IPS-NIHi11 (cell line): ENCODE measurements at places on chromosomes 16 and 17.
A peak's percentile ranks its signal among the peaks of the same experiment; 100 is the strongest.

GRCh38 chr17:1830288-1830687 lies 483 bp downstream of the RPA1 start:
- peak; percentile 40 for DNase-seq

GRCh38 chr17:77341069-77341541 lies 200.3 kb downstream of the SEC14L1 start:
- DNase-seq = no peak

DNA sequence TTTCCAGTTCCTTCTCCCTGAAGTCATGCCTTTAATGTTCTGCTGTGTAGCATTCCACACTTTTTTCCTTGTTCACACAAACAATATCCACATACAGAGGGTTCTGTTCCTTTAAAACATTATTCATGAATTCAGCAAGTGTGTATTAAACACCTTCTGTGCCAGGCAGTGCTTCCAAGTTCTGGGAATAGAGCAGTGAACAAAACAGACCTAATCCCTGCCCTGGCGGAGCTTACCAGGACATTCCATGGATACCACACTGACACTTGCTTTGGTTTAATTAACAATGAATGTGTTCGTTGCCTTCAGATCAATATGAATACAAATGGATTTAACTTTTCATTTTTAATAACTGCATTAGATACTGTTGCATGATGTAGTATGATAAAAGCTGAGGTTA lies 57.9 kb upstream of the CLEC19A start:
- no peak for DNase-seq

- DNase-seq = no peak
Measured at GRCh38 chr16:14199624-14200023, 128.5 kb downstream of the MRTFB start.
